ENCODE measurements at places on chromosomes 6 and 20.

- no peak for DNase-seq
These were observed 18.0 kb upstream of the MAFB start for GRCh38 chr20:40706977-40707582.

GRCh38 chr6:129501740-129502660 is 208.0 kb downstream of the ARHGAP18 start:
- no peak for DNase-seq

DNA sequence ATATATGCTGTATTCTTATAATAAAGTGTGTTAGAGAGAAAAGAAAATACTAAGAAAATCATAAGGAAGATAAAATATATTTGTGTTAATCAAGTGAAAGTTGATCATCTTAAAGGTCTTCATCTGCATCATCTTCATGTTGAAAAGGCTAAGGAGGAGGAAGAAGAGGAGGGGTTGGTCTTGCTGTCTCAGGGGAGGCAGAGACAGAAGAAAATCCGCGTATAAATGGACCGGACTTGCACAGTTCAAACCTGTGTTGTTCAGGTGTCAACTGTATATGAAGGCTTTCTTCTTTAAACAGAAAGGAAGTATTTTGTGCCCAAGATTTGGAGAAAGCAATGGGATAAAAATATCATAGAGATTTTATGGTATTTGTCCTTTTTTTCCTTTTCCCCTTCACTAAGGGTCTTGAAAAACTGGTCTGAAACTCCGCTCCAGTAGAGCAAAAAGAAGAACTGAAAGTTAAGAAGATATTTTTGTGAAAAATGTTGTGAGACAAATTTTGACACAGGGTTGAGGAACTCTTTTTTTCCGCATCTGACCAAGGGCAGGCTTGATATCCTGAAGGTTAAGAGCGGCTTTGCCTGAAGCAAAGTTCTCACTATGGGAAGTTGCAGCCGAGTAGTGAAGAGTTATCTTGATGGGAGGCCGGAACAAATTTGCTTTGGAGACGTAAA is 350.7 kb downstream of the LAMA2 start:
- no peak for DNase-seq

GRCh38 chr6:118476551-118476950 is 71.5 kb upstream of the PLN start:
- no peak for DNase-seq

DNA sequence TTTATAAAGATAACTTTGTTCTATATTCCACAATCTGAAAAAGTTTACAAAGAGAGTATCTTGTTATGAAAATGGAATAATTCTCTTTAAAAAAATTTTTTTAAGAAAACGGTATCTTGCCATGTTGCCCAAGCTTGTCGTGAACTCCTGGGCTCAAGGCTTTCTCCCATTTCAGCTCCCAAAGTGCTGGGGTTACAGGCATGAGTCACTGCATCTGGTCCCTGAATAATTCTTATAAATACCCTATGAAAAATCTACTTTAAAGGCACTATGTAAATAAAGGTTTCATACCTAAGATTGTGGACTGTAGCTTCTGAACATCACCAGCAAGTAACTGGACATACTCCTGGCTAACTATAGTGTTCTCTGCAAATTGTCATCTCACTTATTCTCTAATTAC is 60.3 kb downstream of the SAMD3 start:
- no peak for DNase-seq

GRCh38 chr6:215335-216034 is 76.8 kb upstream of the DUSP22 start:
- peak; percentile 72 for DNase-seq

DNA sequence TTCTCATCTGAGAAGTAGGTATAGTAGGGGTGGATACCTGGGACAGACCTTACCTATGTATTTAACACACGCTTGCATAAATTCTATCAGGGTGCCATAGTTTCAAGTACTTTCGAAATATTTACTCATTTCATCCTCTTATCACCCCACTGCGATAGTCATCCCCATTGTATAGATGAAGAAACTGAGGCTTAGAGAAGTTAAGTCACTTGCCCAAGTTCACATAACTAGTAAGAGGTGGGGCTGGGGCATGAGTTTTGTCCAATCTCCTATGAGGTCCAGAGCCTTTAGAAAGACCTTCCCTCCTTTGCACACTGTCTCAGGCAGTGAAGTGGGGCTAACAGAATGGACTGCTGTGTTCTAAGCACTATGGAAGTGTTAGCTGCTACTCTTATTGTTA is 6.2 kb downstream of the TULP1 start:
- DNase-seq = no peak

- DNase-seq = no peak
These were observed 377.3 kb upstream of the JAG1 start for GRCh38 chr20:11051136-11051535.

DNA sequence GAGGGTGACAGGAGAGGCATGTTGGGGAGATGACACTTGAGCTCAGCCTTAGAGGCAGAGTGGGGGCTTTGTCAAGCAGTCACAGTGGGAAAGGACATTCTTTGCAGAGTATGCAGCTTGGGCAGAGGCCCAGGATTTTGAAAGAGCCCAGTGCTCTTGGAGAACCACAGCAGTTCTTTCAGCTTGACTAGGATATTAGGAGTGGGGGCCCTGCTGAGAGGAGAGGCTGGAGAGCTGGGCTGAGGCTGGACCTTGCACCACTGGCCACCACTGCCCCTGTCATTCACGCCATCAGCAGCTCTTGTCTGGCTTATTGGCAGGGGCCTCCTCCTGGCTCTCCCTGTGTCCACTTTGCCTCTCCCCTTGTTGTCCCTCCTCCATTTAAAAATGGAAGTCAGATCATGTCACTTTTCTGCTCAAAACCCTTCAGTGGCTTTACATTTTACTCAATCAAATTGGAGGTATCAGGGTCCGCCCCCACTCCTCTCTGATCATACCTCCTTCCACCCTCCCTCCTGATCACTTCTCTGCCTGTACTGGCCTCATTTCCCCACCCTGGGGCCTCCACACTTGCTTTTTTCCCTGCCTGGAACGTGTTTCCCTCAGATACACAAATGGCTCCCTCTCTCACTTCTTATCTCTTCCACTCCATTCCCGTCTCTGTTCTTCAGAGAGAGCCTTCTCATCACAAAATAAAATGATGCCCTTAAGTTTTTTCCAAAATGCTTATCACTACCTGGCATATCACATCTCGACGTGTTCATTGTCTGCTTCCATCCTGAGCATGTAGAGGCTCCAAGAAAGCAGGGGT is 10.5 kb downstream of the MANBAL start:
- DNase-seq = no peak

- no peak for DNase-seq
These were observed 35.8 kb downstream of the PHIP start for GRCh38 chr6:79042088-79042798.

- DNase-seq = no peak
These were observed 32.0 kb upstream of the TMEM217 start for GRCh38 chr6:37289931-37290330.

DNA sequence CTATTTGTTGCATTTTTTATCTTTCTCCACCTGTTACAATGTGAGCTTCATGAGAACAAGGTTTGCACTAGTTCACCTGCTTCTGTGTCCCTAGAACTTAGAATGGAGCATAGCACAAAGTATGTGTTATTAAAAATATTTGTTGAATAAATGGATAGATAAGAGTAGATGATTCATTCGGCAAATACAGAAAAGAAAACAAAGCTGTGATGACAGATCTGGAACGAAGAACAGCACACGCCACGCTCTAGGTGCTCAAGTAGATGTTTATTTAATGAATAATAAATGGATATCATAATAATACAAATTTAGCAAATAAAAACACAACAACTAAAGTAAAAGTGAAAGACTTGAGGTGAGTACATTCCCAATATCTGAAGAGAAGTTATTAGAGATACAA is 273.1 kb downstream of the HAO1 start:
- DNase-seq = no peak

GRCh38 chr20:10278412-10278811 is 59.8 kb downstream of the SNAP25 start:
- no peak for DNase-seq
